G401 (cell line): ENCODE measurements at places on chromosomes 13 and 19. TPM values are rescaled to one million over a fixed set of nuclear protein-coding genes. Genes with fewer than 3 reads are reported as not detected.

DNA sequence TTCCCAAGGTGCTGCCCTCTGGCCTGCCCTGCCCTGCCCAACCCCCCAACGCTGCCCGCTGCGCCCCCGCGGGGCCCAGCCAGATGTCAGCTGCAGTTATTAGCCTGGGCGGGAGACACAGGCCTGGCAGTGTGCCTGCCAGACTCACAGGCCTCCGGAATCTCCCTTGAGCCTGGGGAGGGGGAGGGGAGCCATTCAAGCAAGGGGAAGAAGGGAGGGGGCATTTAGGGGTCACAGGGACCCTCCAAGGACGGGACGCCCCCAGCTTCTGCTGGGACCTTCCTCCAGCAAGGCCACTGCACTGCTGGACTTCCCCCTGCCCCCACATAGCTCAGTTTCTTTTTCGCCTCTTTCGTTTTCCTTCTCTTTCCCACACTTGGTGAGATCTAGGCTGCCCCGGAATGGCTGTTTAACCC, 2.6 kb upstream of the JUNB start:
- no peak for DNase-seq

DNA sequence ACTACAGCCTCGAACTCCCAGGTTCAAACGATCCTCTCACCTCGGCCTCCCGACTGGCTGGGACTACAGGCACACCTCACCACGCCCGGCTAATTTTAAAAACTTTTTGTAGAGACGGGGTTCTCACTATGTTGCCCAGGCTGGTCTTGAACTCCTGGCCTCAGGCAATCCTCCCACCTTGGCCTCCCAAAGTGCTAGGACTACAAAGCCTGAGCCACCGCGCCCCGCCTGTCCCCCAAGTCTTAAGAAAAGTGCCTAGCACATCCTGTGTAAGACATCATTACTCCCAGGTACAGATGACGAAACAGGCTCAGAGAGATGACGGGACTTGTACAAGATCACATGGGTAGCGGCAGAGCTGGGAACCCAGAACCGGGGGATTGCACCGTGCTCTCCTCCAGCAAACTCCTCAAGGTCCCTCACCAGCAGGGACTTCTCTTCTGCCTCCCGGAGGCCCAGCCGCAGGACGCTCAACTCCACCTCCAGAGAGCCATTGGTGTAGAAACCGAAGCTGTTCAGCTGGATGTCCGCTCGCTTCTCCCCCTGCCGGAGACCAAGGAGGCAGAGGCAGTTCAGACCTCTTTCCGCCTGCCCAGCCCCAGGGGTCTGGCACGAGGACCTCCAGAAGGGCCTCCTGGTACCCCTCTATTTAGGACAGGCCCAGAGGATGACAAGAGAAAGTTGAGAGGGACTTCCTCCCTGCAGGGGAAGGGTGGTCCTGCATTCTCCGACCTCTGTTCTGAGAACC, 1.0 kb downstream of the GPR108 start:
- DNase-seq = peak; percentile 78

DNA sequence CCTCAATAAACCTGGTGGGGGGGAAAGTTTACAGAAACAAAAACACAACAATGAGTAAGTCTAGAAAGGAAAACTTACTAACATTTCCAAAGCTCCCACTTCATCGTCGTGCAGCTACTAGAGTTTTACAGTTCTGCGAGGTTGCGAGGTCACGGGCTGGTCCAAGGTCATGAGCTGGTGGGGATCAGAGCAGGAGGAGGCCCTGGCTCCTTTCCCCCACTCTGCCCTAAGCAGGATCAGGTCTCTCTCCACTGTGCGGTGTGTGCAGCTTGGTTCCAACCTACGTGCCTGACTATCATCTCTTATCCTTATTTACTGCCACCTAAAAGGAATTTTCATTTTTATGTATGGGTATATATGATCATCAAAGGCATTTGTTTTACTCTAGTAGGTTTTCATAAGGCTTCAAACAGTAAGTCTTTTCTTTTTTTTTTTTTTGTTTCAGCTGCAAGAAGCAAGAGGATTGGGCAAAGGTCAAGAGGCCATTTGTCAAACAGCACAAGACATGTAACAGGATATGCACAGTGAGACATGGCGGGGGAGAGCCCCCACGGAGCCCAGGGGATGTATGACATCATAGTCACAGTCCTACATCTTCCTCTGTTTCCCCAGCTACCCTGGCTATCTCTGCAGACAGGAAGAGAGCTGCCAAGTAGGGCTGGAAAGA, 76.6 kb upstream of the POMP start:
- no peak for DNase-seq

ZNF628 gene
- total RNA-seq = 13.3 and 27.6 TPM in 2 replicates

ZNF558 gene
- total RNA-seq = 17.2 and 20.0 TPM in 2 replicates

FFAR2 gene
- total RNA-seq = not detected in 2 replicates
